ENCODE measurements at places on chromosomes 2 and 18.

DNA sequence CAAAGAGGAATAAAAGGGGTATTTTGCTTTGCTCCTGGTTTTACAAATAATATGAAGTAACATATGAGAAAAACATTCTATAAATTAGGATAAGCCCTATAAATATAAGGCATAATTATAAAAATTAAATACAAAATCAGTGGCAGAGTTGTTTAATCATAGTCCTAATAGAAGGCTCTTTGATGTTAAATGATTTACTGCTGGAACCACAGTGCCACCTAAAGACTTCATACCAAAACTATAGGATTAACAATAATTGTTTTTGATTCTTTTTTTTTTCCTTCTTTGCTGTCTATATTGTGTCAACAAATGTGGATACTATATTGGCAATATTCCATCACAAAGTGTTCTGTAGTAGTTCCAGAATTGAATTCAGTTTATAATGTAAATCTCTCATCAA lies 837.7 kb upstream of the SLC39A10 start:
- no peak for DNase-seq

- DNase-seq = no peak
Observed at GRCh38 chr2:163662141-163662780, 73.5 kb downstream of the FIGN start.

DNA sequence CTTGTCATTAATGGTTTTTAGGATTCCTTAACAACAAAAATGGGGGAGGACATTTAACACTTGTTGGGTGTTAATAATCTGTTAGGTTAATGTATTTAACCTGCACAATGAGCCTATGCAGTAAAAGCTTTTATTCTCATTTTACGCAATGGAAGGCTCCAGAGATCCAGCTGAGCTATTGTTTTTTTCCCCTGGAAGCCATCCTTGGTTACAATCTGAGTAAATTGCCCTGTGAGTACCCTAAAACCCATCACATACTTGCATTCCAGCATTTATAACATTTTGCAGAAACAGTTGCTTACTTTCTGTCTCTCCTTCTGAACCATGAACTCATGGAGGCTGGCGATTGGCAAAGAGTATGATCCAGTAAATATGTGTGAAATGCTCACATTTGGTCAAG lies 30.2 kb upstream of the DOCK10 start:
- DNase-seq = no peak

DNA sequence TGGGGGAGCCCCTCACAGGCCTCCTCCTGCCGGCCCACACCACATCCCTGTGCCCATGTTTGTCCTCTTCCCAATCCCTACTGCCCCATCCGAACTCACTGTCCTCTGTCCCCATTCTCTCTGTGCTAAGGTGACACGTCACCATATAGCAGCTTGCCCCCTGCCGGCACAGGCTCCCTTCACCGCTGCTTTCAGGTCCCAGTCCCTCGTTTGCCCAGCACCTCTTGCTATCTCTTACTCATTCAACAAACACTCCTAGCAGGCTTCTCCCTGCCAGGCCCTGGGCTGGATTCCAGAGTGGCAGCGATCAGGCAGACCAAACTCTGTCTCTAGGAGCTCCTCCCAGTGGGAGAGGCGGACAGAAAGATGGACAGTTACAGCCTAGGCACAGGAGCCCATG lies 74.3 kb downstream of the TFCP2L1 start:
- no peak for DNase-seq

DNA sequence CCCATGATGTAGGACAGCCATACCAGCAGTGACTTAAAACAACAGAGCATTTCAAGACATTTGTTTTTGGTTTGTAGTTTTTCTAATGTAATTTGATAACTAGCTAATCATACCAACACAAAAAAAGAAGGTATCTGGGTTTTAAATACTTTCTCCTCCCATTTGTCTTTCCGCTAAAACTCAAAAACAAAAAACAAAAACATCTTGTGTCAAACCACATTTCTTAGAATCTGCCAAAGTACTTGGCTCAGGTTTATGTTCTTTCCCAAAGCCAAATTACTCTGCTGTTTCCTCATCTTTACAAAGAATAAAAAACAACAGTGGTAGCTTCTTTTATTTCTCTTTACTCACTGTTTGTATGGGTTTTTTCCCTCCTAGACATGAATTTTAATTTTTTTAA lies 71.5 kb downstream of the GREB1L start:
- DNase-seq = no peak

DNA sequence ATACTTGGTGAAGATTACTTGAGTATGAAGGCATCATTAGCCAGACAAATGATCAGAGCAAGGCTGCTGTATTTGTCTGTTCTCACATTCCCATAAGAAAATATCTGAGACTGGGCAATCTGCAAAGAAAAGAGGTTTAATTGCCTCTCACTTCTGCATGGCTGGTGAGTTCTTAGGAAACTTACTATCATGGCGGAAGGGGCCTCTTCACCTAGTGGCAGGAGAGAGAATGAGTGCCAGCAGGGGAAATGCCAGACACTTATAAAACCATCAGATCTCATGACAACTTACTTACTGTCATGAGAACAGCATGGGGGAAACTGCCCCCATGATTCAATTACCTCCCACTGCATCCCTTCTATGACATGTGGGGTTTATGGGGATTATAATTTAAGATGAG lies 452.3 kb downstream of the GALR1 start:
- no peak for DNase-seq

DNA sequence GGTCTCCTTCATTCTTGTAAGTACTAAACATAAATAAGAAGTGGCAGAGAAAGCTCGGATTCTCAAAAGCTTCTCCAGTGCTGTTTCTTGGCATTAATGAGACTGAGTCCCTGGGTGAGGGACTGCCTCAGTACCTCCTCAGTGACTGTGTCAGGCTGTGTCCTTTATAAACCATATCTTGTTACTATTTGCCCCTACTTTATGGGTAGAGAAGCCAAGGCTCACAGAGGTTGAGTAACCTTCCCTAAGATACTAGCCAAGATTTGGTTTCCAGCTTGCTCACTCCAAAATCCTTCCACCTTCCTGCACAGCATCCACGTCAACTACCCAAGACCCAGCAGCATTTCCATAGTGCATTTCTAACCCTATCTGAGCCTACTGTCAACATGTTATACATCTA lies 55.6 kb downstream of the THUMPD2 start:
- DNase-seq = no peak

GRCh38 chr2:46162329-46163097 lies 134.7 kb upstream of the EPAS1 start:
- no peak for DNase-seq

DNA sequence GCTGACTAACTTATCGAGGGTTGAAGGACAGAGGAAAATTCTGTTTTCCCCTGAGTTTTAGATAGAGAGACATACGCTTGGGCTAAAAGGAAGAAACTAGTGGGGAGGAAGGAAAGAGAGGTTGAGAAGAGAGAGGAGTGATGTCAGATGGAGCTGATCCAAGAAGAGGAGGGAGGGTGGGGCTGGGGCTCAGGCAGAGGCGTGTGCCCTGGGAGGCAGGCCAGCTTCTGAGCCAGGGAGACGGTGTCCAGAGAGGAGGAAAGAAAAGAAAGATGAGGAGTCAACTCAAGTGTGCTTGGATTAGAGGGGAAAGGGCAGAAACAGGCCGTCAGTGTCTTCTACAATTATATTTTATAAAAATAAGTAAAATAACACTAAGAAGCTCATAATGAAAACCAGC lies 56.2 kb downstream of the EMILIN2 start:
- DNase-seq = no peak

GRCh38 chr2:216404010-216404618 lies 8.2 kb upstream of the SMARCAL1 start:
- no peak for DNase-seq

DNA sequence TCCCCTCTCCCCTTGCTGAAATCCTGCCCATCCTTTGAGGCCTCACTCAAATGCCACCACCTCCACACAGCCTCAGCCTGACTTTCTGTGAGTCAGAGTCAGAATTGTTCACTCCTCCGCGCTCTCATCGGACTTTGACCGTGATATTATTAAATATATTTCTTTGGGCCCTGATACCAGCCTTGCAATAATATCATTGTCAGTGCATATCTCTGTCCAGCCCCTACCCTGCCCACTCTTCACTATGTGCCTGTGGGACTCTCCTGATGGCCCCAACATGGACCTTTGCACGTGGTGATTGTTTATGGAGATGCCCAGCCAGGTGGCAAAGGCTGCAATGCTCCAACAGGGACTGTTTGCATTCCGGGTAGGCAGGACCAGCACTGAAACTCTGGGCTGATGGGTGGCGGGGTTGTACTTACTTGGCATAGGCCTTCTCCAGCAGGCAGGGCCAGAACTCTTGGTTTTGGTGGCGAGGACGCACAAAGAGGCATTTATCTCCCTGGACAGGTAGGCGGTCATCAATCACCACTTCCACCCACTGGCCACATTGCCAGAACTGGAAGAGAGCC lies 37.3 kb downstream of the CAPN13 start:
- no peak for DNase-seq

DNA sequence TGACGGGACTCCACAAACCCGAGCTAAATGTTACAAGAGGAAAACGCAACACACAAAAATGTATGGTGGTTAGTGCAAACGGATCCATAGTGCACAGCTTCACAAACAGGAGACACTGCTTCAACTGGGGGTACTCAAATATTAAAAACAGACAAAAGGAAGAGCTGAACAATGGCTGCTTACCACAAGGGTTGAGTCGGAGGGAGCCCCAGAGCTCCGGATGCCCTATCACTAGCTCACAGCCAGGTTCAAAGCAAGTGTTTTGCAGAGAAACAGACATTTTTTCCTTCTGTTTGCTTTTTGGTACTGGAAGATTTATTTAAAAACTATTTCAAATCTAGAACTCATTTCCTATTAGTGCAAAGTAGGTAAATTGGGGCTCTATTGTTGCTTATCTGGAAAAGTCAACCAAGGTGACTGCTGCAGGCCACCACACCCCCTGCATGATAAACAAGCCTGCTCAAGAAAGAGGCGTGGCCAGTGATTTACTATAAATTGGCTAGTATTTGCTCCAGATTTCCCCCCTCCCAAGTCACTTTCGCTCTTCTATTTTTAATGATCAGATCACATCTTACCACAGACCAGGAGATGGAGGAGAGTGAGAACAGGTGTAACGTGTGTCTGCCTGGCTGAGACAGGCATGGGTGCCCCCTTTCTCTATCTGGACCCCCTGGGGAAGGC lies 46.5 kb downstream of the ZAP70 start:
- no peak for DNase-seq

DNA sequence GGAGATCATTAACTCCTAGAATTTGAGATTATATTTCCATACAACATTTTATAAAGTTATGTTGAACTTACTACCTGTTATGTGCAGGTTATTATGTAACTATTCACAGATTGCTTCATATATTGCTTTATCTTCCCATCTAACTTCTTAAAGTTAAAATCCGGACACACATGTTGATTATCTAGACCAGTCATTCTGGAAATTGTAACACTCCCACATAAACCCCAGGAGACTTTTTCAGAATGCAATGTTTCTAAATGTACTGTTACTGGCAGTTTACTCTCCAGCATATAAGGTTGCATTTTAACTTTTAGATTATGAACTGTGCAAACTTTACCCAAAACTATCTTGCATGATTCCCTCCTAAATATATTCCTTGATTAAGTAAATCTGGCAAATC lies 70.5 kb upstream of the FAM117B start:
- no peak for DNase-seq

GRCh38 chr18:25284861-25285550 lies 67.0 kb downstream of the ZNF521 start:
- DNase-seq = peak; percentile 40

GRCh38 chr2:148560496-148560895 lies 84.1 kb upstream of the EPC2 start:
- DNase-seq = no peak

- DNase-seq = no peak
Observed at GRCh38 chr2:189798312-189799029, 14.2 kb downstream of the PMS1 start.

DNA sequence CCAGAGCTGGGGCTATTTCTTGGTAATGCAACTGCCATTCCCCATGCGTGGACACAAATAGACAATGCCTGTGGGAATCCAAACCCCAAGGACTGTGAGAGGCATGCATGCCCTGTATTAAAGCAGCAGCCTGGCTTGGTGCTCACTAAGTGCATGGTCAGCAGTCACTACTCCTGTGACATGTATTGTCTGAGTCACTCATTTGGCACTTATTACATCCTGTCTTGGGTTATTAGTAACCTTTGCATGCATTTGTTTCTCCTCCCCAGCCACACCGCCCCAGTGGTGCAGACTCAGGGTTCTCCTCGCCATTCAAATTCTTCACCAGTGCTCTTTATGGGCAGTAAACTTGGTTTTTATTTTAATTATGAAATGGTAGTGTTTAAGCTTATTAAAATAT lies 30.2 kb downstream of the PRKCE start:
- no peak for DNase-seq

DNA sequence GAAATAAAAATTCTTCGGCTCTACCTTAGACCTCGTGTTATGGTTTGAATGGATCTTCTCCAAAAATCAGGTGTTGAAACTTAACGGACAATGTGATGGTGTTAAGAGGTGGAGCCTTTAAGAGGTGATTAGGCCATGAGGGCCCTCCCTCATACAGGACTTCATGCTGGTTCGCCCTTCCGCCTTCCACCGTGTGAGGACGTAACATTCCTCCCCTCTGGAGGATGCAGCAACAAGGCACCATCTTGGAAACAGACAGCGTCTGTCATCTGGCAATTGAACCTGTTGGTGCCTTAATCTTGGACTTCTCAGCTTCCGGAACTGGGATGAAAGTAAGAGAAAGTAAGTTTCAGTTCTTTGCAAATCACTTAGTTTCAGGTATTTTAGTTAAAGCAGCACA lies 126.3 kb upstream of the SPRED2 start:
- DNase-seq = no peak

DNA sequence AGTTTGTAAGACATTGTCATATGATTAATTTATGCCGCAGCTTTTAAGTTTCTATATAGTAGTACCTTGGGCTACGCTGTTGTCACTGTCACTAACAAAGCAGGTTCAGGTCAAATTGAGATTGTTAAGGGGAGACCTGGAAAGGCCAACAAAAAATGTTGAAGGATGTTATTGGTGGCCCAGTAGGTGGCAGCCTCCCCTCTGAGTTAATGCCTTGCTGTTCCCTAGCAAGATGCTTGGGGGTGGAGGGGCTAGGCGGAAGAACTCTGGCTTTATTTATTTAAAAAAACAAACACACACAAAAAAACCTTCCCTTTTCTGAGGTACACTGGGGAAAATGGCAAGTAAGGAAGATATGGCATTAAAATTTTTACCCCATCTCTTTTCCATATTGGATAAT lies 128.3 kb upstream of the ATP5MC3 start:
- no peak for DNase-seq
